ENCODE measurements at places on chromosomes 16 and 17. TPM values are rescaled to one million over a fixed set of nuclear protein-coding genes. Genes with fewer than 3 reads are reported as not detected.

DNA sequence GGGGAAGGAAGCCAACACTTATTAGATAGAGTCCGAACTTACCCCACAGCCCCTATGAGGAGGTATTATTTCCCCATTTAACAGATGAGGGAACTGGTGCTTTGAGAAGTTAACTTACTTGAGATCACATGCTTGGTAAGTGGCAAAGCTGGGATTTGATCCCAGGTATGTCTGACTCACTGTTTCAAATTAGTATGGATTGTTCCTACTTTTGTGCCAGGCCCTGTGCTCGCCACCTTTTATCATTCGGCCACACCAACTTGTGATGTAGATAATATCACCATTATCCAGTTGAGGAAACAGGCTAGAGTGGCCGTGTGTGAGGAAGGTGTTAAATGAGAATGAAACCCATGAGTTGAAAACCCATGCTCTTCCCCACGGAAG is 10.7 kb downstream of the HIRIP3 start:
- DNase-seq = no peak

DNA sequence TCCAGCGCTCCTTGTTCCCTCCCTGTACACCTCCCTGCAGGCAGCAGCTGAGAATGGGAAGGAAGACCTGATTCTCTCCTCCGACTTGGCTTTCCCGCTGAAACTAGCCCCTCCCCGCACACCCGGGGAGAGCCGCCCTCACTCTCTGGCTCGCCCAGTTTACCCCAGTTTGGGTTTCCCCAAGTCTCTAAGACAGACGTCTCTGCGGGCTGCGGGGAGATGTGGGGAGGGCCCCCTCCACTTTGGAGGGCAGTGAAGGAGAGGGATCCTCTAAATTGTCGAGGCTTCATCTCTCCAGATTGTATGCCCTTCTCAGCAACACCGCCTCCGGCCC is 797 bp downstream of the GRB7 start:
- DNase-seq = peak; percentile 47

GRCh38 chr17:44197980-44198720 is 1.5 kb downstream of the ATXN7L3 start:
- DNase-seq = peak; percentile 71

DNA sequence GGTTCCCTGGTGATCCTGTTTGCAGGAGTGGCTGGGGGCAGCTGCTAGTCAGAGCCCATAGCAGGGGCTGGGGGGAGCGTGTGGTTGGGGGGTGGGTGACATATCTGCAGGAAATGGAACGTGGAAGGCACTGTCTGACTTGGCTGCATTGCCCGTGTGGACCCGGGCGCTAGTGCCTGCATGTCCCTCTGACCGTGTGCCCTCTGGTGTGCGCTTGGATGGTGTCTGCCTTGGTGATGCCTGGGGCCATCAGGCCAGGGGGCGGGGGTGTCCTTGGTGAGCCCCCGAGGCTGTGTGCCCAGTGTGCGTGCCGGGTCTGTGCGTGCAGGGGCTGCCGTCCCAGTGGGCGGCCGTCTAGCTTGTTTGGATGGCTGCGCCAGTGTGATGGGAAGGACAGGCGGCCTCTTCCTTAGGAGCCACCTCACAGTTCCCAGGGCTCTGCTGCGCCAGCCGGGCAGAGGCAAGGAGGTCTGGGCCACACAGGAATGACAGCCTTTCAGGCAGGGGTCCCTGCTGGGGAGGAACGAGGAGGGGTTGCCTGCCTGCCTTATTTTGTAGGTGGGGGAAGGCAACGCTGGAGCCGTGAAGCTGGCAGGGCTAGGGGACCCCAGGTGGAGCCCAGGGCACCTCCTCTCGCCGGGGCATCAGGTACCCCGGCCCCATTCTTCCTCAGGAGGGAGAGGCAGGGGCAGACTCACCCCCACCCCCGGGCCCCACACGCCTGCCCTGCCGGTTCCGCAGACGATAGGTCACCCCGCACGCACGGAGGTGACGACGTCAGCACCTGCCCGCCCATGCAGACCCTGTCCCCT is 693 bp downstream of the NDRG4 start:
- peak; percentile 12 for DNase-seq

Gene HSPB9
- total RNA-seq = 0.16 TPM

DNA sequence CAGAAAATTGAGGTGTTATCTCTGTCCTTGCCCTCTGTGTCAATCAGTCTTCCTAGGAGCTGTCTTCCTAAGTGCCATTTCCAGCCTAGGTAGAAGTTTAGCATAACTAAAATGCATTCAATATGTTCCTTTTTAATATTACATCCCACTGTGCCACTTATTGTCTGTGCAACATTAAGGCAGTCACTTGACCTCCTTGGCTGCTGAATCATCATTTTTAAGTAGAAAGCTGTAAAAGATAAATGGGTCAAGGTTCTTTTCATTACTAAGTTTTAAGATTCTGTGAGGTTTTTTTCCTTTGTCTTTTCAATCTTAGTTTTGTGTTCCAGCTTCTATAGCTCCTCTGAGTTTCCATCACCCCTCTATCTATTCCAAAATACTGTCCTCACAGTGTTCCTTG is 371.9 kb upstream of the SOX9 start:
- DNase-seq = no peak

GRCh38 chr17:69246726-69247375 is 18.2 kb upstream of the ABCA10 start:
- DNase-seq = peak; percentile 37

DNA sequence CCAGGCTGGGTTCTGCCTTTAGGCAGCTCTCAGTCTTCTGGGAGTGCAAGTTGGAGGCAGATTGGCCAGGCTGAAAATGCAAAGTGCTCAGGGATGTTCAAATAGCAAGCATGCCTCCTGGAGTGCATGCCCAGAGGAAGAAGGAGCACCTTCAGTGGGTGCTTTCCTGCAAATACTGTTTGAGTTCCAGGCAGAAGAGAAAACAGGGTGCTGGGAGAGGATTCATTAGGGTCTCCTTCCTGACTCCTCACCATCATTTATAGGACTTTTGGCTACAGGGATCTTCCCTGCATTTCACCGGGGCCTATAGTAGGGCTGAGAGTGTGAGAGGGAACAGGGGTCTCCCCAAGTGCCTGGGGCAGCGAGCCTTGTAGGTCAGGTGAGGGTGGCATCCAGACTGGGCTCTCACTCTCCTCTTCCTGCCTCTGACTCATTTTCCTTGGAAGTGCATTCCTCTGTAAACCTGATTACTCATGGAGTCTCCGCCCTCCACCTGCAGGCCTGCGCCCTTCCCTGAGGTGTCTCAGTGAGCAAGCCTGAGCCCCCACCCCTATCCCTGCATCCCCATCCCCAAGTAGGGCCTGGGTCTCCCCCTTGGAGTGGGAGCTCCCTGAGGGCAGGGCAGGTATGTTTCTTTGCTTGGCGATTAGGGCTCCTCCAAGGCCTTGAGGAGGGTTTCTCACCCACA is 17.1 kb upstream of the TNS4 start:
- DNase-seq = no peak

DNA sequence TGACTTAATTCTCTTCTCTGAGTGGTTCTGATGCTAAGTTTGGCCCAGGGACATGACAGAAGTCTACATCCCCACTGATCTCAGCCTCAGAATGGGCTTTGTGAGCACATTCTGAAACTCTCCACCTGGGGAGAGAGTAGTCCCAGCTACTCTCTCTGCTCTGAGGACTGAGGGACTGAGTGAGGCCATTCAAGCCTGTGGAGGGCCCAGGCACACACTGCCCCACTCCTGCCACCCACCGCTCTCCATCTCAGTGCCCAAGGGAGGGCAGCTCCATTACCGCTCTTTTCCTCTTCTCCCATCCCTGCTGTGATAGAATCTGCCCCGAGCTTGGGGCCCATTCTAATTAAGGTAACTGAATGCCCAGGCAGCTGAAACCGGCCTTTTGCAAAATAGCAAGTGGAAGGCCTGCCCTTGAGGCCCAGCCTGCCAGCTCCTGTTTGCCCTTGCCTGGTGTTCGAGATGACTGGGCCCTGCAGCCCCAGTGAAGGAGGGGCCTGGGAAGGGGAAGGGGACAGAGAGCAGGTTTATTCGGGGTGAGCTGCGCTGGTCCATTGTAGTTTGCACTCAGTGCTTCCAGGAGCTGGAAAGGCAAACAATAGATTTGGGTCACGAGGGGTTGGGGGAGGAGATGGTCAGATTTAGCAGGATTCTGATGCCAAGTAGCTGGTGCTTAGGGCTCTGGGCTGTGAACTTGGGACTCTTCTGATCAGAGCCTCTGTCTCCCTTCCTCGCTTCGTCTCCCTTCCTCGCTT is 76.2 kb downstream of the RAB11FIP4 start:
- DNase-seq = no peak

GRCh38 chr17:6510321-6510977 is 45.9 kb downstream of the PITPNM3 start:
- DNase-seq = no peak

DNA sequence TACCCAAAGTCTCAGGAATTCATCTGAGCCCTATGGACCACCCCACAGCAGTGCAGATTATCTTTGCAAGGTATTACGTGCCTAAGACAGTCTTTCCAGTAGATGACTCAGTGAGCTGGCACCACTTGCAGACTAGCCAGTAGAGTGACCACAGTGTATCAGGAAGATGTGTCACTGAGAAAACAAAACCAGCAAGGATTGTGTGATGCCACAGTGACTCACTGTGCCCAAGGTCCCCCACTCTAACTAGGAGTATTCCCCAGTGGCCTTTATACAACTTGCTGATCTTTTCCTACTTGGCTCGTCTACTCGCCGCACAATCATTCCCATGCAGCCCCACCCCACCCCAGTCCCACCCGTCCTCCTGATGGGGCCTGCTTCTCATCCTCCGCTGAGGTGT is 26.8 kb upstream of the PRKCA start:
- no peak for DNase-seq

Gene SLFN12L
- 86.2 TPM for total RNA-seq

Gene OR1A1
- not detected for total RNA-seq

DNA sequence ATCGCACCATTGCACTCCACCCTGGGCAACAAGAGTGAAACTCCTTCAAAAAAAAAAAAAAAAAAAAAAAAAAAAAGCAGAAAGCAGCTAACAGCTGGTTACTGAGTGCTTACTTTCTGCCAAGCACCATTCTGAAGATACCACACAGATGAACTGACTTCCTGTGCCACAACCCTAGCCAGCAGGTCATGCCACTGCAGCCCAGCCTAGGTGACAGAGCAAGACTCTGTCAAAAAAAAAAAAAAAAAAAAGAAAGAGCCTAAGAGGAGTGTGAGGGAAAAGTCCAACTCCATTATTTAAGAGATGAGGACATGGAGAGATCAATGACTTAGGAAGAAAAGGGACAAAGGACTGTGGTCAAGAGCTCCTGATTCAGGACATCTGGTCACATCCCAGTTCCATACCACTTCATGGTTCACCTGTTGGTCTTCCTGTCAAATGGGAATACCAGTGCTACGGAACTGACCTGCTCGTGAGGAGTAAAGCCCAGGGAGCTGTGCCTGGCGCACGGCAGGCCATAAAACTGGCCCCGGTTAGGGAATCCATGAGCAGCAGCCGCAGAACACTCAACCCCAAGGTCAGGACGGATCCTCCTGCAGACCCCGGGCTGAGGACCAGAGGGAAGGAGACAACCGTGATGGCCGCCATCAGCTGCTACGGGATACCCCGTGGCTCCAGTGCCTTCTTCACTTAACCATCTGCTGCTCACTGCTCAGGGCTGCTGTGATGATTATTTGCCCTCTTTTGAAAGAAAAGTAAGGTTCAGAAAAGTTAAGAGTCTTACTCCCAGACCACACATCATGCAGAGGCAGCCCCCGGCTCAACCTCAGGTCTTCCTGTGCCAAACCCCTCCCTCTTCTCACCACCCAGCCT is 950 bp downstream of the KLHDC4 start:
- DNase-seq = peak; percentile 21

Gene CLEC19A
- total RNA-seq = not detected

Gene CMTM1
- 23.3 TPM for total RNA-seq

DNA sequence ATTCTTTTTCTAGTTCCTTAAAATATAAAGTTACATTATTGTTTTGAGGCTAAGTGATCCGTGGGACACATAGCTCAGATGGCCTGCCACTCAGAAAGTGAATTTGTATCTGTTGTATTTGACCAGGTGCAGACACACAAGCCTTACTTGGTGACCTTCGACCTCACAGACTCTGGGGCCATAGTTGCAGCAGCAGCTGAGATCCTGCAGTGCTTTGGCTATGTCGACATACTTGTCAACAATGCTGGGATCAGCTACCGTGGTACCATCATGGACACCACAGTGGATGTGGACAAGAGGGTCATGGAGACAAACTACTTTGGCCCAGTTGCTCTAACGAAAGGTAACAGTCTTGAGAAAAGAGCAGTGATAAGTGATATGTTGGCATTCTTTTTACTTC is 30.5 kb downstream of the TMEM11 start:
- no peak for DNase-seq

DNA sequence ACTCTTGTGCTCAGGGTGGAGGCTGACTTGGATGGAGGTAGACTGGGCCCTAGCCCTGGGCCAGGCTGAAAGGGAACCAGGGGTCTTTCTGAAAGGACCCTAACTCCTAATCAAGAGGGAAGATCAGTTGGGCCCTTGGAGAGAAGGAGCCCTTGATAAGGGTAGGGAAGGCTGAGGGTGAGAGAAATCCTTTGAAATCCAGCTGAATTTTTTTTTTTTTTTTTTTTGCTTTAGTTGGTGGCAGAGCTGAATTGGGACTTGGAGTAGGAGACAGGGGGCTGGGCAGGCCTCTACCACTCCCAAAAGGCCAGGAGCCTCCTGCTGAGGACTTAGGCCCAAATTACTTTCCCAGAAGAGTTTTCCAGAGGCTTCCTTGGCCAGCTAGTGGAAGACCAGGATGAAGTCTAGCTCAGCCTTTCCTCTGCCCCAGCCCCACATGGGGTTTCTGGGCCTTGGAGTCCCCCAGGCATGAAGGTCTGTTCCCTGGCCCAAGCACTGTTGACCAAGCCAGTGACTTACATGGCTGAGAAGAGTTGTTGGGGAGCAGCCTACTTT is 643 bp upstream of the HOXB3 start:
- no peak for DNase-seq

Gene CAVIN1
- total RNA-seq = 0.32 TPM

Gene ABI3
- total RNA-seq = 40.7 TPM

All from naive thymus-derived CD4-positive, alpha-beta T cell (primary cell).